ENCODE measurements at places on chromosomes 3 and 15.

DNA sequence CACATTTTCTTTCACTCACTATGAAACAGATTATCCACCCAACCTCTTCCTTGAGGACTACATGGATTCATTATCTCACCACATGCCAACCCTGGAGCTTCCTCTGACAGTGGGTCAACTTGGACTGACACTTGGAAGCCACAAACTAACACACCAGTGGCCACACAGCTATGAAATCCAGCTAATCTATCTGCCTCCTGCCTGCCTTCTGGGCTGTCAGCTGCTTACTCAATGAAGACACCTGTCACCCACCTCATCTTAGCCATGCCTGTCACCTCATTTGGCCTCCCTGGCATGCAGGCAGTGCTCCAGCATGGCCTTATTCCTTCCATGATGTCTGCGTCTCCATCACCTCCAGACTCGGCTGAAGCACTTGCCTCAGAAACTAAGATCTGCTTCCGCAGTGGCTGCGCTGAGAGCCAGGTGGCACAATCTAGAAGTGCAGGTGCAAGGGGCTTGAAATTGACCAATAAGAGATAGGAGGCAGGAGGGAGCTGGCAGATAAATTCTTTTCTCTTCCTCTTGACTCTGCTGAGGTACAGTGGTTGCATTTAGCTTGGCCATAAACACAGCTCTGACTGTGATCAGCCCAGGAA, 105.2 kb upstream of the RNF7 start:
- no peak for DNase-seq

- DNase-seq, result no peak
These were observed 66.8 kb upstream of the BCHE start for GRCh38 chr3:165903885-165904630.

GRCh38 chr3:73365756-73366397, 258.9 kb downstream of the PDZRN3 start:
- DNase-seq, result no peak

- DNase-seq, result no peak
These were observed 84.5 kb upstream of the FLNB start for GRCh38 chr3:57923752-57924151.

GRCh38 chr15:59825901-59826300, 136.8 kb upstream of the BNIP2 start:
- DNase-seq, result no peak

DNA sequence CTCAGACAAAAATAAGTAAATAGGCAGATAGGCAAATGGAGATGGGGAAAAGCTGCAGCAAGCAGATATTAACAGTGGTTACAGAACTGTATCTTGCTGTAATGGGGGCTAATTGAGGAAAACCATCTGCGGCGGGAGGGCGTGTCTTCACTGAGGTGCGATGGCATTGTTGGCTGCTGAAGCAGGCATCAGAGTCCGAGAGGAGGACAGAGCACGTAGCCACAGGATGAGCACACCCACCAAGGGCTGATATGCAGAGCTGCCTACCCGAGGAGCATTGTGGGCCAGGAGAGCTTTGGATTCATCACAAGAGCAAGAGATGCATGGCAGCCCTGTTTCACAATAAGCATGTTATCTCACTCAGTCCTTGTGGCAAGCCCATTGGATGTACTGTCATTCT, 30.4 kb downstream of the CHRNA7 start:
- no peak for DNase-seq

GRCh38 chr3:72665701-72666446, 182.4 kb downstream of the SHQ1 start:
- DNase-seq, result peak; percentile 68

GRCh38 chr3:44136421-44136820, 105.3 kb upstream of the TOPAZ1 start:
- no peak for DNase-seq

- no peak for DNase-seq
These were observed 1.1 kb downstream of the TM4SF18 start for GRCh38 chr3:149332227-149332765.

DNA sequence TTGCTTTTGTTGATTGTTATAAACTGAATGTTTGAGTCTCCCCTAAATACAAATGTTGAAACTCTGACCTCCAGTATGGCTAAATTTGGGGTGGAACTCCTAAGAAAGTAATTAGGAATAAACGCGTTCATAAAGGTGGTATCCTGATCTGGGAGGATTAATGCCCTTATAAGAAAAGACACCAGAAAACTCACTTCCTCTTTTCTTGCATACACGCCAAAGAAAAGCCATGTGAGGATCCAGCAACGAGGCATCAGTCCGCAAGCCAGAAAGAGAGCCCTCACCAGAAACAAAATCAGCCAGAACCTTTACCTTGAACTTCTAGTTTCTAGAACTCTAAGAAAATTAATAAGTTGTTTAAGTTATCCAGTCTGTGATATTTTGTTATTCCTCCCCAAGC, 37.4 kb upstream of the AZI2 start:
- no peak for DNase-seq

DNA sequence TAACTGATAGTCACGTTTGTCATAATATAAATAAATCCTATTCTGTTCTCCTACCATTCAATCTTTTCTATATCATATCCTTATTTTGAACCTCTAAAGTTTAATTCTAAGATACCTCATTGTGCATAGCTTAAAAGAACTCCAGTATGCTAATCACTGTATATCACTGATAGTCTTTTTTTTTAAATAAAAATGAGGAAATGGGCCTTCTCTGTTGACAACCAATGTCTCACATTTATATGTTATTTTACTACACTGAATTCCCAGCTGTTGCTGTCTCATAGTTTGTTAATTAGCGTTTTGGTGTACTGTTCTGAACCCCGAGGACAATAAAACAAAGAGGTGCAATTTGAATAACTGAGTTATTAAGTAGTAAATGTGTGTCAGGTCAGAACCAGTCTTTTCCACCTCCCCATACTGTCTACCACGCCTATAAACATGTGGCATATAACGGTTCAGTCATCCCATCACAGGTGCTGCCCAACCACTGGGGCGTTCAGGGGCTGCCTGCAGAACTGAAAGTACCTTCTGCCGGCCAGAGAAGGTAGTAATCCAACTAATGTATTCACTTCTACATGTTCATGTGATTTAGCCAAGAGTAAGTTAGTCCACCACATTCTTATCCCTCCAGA, 14.9 kb downstream of the CBLB start:
- DNase-seq, result peak; percentile 31

DNA sequence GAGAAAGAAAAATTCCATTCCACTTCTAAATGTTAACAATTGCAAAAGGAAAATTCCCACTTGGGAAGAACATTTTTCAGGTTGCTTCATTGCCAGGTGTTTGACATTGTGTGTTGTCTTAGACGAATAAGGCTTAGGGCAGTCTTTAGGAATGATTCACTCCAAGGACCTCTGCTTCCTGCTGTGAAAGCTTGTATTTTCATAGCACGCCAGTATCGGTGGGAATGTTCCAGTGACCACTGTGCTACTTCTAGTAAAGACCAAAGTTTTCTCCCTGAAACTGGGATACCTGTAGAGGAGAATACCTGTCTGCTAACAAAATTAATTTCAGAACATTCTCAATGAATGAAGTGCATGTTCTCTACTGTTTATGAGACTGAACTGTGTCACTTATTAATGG, 64.1 kb downstream of the CDIN1 start:
- no peak for DNase-seq

GRCh38 chr3:156620260-156620659, 54.1 kb upstream of the TIPARP start:
- DNase-seq, result no peak

- DNase-seq, result no peak
These were observed 4.5 kb downstream of the UROC1 start for GRCh38 chr3:126512916-126513650.

DNA sequence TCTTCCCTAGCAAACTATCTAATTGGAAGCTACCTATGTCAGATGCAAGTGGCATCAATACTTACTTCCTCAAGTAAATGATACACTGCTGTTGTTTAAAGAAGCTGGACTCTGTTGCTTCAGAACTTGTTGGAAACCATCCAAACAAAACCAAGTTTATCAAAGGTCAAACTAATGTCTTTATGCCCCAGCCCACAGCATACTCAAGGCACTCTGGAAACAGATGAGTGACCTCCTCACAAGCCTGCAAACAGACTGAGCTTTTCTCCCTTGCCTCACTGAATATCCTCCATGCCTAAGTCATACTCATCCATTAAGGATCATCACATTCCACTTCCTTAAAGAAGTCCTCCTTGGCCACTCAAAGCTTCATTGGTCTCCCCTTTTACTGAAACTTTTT, 107.4 kb upstream of the ACP3 start:
- DNase-seq, result no peak

- DNase-seq, result no peak
These were observed 32.3 kb downstream of the TMOD3 start for GRCh38 chr15:51861557-51862359.

- DNase-seq, result no peak
These were observed 2.0 kb upstream of the SOX2 start for GRCh38 chr3:181709537-181710279.

DNA sequence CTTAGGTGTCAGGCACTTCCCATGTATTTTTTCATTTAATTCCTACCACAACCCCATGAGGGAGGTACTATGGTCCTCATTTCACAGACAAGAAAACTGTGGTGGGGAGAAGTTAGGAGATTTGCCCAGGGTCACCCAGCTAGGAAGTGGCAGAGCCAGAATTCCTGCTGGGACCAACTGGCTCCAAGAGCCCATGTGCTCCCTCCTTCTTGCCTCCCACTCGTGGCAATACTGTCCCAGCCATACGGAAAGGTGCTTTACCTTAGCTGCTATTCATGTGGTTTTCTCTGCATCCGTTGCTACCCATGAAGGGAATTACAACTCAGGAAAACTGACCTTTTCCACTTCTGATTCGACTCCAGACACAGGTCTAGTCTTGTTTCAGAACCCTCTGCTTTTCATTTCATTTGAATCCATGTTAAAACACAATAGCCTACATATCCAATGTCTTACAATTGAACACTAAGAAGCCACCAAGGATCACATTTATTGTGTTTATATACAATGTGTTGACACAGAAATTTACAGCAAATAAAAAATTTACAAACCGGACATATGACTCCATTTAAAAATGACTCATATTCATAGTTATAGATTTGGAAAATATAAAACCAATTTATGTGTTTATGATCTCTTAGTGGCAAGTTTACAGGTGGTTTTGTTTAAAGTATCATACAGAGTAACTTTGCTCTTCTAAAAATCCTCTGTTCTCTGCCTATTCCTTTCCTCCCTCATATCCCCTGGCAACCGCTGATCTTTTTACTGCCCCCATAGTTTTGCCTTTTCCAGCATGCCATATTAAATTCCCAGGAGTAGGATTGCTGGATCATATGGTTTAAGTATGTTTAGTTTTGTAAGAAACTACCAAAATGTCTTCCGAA, 58.8 kb downstream of the BTD start:
- no peak for DNase-seq

GRCh38 chr3:143533391-143533790, 314.9 kb downstream of the SLC9A9 start:
- no peak for DNase-seq

DNA sequence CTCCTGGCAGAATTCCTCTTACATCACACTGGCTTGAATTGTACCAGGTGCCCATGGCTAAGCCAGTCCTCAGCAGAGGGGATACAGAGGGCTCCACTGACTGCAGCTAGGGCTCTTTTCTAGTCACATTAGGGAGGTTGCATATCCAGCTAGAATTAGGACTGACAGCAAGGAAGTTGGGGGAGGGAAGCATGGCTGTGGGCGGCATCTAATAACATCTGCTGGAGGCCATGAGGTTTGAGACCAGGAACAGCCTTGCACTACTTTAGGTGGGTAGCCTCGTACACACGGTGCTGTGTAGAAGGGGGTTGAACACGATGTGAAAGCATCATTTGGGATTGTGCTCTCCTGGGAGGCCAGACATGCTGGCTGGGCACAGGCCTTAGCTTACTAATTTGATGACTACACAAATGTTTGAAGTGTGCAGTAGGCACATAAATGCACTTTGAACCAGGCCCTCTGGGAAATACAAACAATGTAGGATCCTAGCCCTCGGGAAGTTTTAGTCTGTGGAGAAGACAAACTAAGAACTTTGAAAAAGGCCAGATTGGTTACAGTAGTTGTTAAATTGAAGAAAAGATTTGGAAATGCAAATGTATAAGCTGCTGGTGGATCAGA, 30.2 kb downstream of the CHCHD6 start:
- no peak for DNase-seq

DNA sequence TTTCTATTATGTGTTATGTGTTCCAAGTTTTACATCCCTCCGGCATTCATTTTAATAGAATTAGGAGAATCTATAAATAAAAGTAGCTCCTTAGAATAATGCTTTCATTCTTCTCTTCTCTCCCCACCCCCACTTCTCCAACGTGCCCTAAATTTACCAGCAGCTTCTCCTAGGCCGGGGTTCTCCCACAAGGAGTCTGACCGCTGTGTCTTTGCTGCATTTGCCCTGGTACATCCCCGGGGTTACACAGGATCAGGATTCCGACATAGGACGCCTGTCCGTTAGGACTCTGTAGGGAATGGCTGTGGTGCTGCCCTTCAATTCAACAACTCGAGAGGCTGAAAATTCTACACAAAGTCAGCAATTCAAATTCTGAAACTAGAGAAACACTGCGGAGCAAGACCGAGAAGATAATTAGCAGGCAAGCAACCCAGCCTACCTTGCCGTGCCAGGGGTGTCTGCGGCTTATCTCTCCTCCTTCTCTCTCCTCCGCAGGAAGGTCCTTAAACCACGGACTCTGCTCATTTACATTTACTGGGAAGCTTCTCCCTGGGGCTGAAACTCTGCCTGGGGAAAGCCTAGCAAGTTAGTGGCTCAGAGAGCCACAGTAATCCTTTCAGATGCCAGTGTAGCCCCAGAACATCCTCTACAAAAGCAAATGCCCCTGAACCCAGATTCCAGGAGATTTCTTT, 18.8 kb downstream of the PCSK6 start:
- no peak for DNase-seq

DNA sequence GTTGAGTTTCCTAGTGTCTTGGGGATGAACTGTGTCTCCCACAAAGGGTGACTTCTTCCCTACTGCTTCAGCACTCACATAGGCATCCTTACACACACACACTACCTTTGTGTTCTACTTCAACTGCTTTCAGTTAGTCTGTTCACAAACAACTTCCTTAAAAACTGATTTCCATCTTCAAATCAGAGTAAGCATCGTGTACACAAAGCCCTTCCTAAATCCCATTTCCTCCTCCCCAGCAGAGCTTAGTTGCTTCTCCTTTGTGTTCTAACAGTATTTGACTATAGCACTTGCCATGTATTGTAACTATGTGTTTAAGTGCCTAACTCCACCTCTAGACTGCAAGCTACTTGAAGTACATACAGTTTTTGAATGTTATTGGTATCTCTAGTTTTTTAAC, 71.7 kb downstream of the TNIK start:
- no peak for DNase-seq

- DNase-seq, result no peak
These were observed 479.8 kb upstream of the TBL1XR1 start for GRCh38 chr3:177676947-177677587.
